Left ventricle myocardium inferior (tissue), 1 donor: ENCODE measurements at places on chromosomes 4 and X. TPM values are rescaled to one million over a fixed set of nuclear protein-coding genes. Genes with fewer than 3 reads are reported as not detected.

- DNase-seq = no peak
Observed at GRCh38 chr4:48122756-48123155, 11.3 kb downstream of the TXK start.

DNA sequence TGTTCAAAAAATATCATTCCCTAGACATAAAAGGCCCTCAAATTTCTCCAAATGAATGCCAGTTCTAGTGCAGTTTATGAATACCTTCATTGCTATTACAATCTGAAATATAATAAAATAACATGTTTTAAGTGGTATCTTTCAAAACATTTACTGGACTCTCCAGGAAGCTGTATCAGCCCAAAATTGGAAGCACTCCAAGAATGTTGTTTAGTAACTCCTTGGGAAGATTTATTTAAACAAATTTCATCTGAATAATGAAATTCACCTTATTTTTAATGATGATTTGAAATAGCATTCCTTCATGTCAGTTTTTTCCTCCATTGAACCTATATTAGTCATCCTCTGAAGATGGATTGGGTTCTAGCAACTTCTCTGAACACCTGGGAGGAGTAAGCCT lies 217.2 kb upstream of the PCDH18 start:
- DNase-seq = no peak

PF4V1 gene
- not detected for total RNA-seq

- peak; percentile 16 for DNase-seq
Observed at GRCh38 chr4:149896432-149896831, 80.8 kb upstream of the IQCM start.

DNA sequence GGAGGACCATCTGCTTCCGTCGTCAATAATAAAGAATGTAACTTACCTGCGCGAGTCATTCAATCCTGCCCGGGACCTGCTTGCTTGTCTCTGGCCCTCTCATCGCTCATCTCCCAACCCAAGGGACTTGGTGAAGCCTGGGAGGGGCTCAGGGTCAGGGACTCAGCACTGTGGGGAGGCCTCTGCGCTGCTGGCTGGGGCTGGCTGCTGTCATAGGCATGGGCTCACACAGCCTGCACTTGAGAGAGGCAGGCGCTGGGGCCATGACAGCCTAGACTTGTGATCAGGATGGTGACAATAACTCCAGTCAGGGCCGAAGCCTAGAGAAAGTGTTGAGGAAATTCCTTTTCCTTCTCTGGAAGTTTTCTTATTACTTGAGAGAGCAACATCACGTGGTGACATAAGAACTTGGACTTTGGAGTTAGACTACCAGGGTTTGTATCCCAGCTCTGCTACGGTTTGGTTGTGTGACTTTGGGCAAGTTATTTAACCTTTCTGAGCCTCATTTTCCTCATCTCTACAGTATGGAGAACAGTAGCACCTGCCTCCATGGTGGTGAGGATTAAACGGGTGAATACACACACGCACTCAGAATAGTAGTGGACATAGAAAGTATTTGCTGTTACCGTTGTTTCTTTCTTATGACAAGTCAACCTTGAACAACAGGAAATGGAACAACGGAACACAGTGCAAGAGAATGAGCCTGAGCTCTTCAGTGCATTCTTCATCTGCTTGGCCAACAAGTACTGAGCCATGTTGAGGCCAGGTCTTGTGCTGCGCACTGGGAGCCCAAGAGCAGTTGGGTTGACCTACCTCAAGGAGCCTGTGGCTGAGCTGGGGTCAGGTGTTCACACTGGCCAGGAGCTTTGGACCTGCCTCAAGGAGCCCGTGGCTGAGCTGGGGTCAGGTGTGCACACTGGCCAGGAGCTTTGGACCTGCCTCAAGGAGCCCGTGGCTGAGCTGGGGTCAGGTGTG lies 60.5 kb downstream of the TBC1D14 start:
- DNase-seq = no peak

- DNase-seq = no peak
Observed at GRCh38 chr4:54255881-54256280, 26.8 kb downstream of the PDGFRA start.

VEGFC gene
- 7.5 TPM for total RNA-seq

MID1IP1 gene
- 30.9 TPM for total RNA-seq

ANKRD37 gene
- total RNA-seq = 18.0 TPM

SYP gene
- 1.6 TPM for total RNA-seq

DNA sequence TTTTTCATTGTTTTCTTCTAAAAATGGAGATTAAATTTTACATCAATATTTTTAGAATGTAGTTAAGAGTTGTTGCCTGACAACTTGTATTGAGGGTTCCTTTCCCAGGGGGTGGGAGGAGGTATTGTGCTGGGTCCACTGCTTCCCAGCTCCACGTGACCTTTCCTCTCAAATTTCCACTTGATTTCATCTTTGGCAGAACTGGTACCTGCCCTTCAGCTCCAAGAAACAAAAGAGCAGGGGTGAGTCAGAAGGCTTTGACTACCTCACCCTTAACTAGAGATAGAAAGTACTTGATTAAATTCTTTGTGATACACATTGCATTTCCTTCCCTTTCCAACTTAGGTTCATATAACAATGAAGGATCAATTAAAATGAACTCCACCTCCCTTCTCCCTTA lies 19.7 kb downstream of the TRIM2 start:
- no peak for DNase-seq

DNA sequence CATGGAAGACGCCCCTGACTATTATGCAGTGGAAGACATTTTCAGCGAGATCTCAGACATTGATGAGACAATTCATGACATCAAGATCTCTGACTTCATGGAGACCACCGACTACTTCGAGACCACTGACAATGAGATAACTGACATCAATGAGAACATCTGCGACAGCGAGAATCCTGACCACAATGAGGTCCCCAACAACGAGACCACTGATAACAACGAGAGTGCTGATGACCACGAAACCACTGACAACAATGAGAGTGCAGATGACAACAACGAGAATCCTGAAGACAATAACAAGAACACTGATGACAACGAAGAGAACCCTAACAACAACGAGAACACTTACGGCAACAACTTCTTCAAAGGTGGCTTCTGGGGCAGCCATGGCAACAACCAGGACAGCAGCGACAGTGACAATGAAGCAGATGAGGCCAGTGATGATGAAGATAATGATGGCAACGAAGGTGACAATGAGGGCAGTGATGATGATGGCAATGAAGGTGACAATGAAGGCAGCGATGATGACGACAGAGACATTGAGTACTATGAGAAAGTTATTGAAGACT lies 3.6 kb downstream of the TSPYL2 start:
- no peak for DNase-seq

DNA sequence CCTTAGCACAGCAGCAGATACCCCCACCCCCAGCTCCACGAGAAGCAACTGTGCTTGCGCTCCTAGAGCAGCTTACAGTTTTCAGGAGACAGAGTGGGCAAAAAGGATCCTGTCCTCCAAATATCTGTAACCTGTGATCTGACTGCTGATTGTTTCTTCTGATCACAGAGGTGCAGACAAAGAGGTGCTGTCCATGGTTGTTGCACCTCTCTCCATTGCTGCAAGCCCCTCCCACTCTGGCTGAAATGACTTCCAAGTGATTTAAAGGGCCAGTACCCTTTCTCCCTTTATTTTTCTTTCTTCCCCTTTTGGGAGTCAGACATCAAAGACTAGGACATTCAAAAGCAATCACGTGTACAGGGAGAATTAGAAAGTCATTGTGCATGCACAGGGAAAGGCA lies 205.3 kb upstream of the GEMIN8 start:
- DNase-seq = no peak

DNA sequence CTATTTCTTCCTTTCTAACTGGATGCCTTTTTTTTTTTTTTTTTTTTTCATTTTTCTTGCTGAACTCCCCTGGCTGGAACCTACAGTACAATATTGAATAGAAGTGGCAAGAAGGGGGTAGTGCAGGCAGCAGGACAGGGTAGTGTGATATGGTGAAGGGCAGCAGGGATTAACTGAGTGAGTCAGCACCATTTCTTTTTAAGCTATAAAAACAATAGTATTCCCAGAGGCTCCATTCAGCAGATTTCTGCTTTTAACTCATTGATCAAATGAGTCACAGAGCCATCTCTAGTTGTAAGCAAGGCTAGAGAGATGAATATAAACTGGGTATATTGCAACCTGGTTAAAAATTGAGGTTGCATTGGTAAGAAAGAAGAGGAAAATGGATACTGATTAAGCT lies 53.6 kb upstream of the SETD7 start:
- DNase-seq = no peak

GRCh38 chr4:139242511-139243051 lies 37.4 kb downstream of the MGARP start:
- no peak for DNase-seq

TIGD4 gene
- total RNA-seq = 0.22 TPM

GPR50 gene
- not detected for total RNA-seq

DNA sequence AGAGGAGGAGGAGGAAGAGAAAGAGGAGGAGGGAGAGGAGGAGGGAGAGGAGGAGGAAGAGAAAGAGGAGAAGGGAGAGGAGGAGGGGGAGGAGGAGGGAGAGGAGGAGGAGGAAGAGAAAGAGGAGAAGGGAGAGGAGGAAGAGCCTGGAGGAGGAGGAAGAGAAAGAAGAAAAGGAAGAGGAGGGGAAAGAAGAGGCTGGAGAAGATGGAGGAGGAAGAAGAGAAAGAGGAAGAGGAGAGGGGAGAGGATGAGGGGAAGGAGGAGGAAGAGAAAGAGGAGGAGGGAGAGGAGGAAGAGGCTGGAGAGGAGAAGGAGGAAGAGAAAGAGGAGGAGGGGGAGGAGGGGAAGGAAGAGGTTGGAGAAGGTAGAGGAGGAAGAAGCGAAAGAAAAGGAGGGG lies 46.0 kb upstream of the SHOX start:
- DNase-seq = no peak

GRCh38 chr4:20288846-20289512 lies 37.3 kb downstream of the SLIT2 start:
- no peak for DNase-seq

DNA sequence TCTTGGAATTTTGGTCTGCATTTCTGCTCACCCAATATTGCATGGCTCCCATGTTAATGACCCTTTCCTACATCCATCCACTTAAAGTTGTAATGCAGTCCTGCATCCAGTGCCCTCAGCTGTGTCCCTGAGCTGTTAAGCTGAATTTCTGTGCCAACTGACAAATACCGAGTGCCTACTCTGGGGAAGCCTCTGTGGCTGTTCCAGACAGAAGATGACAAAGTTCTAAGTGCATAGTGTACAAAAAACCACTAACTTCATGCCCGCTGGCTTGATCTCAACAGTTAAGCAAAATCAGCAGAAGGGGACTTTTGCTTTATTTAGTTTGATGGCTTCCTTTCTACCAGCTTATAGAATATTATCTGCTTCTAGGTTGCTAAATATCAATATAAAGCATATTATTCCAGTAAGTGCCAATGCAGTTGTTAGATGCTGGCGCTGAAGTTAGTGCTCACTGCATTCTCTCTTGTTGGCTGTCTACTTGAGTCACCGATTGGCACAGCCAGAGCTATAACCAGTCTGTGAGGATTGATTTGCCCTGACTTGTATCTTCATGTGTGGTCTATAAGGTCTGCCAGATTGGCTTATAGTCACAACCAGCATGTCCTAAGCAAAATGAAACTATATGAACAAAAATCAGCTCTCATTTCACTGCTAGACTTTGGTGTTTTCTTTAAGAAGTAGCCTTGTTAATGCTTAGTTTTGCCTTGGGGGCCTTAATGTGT lies 98.9 kb downstream of the KLHL8 start:
- no peak for DNase-seq

ADGRG4 gene
- total RNA-seq = not detected

PNMA6F gene
- total RNA-seq = not detected

- no peak for DNase-seq
Observed at GRCh38 chrX:139734996-139735395, 27.0 kb upstream of the MCF2 start.

XAGE1A gene
- total RNA-seq = not detected

RHOXF1 gene
- total RNA-seq = not detected

DNA sequence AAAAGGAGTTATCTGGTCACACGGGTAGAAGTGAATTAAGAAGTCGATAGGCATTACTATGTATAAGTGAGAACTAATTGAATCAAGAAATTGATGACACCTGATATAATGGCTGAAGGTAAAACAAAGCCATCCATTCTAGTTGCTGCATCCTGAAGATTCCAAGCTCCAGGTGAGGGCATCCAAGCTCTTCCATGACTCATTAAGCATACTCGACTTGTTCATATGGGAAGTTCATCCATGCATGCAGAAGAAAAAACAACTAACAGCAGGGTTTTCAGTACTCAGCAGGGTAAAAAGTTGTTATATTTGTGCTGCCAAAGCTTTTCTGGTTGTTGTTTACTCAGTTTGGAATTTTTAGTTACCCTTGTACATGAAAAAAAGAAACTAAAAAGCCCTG lies 508.0 kb upstream of the CXorf51A start:
- no peak for DNase-seq

GRCh38 chrX:39682778-39683177 lies 415.0 kb downstream of the BCOR start:
- no peak for DNase-seq

DNA sequence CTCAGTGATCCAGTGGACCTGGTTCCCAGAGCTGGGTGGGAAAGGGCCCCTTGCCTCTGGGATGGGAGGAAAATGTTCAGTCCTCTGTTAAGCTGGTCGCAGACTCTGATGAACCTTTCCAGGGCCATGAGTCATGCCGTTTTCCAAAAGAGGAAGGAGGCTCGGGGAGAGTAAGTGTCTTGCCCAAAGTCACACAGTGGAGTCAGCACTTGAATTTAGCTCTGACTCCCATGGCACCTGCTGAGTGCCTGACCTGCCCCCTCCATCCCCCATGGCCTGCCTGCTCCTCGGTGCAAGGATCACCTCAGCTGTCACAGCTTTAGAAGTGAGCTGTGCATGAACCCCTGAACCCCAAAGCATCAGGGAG lies 14.0 kb upstream of the KIAA0232 start:
- no peak for DNase-seq

- no peak for DNase-seq
Observed at GRCh38 chr4:159204566-159204965, 101.7 kb downstream of the RAPGEF2 start.

GRCh38 chr4:40349561-40350198 lies 14.5 kb downstream of the CHRNA9 start:
- no peak for DNase-seq

DNA sequence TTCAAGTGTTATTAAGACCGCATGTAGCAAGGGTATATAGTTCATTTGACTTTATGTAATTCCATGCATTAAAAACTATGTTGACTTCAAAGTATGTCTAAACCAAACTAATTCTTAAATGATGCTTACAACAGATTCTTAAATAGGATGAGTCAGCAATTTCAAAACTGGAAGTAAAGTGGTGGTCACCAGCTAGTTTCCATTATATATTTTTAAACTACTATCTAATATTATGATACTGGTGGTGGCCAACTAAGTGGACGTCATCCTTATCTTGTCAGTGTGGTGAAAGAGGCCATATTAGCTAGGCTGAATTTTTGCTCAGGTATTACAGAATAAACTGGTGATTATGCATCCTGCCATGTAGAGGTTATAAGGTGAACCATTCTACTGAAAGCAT lies 1.2 kb downstream of the IL15 start:
- DNase-seq = no peak

NXT2 gene
- total RNA-seq = 2.1 TPM

PAGE1 gene
- total RNA-seq = not detected
